ENCODE measurements at places on chromosomes 13 and 19.

- no peak for DNase-seq
Observed at GRCh38 chr19:10299545-10300458, 9.8 kb downstream of the ZGLP1 start.

- DNase-seq: no peak
Observed at GRCh38 chr19:52602941-52603340, 32.9 kb downstream of the ZNF701 start.

DNA sequence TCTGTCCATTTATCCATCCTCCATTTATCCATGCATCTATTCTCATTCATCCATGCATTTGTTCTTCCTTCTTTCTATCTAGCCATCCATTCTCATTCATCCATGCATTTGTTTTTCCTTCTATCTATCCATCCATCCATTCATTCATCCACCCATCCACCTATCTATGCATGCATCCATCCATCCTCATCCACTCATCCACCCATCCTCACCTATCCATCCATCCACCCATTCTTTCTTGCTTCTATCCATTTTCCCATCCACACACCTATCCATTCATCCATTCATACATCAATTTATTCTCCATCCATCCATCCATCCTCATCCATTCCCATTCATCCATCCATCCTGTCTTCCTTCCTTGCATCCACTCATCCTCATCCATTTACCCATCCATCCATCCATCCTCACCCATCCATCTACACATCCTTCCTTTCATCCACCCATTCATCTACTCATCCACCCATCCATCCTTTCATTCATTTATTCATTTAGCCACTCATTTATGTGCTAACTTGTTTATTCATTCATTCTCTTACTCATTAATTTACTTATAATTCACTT lies 20.3 kb downstream of the ACTL9 start:
- no peak for DNase-seq

- no peak for DNase-seq
Observed at GRCh38 chr19:48479686-48480085, 10.5 kb downstream of the CYTH2 start.

DNA sequence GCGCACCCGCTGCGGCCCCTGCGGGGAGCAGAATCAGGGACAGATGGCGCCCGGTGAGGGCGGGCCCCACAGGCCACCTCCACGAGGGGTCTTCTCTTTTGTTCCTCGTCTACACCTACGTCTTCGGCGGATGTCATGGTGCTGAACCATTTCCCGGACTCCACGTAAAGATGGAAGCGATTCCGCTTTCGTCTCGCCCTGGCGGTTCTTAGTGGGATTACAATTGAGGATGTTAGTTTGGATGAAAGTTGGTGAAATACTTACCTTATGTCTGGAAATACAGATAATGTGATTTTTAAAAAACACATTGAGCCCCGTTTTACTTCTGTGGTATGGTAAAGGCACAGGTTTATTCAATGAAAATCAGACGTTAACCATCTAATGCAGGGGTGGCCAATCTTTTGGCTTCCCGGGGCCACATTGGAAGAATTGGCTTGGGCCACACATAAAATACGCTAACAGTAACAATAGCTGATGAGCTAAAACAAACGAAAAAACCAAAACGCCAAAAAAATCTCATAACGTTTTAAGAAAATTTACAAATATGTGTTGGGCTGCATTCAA lies 1.4 kb upstream of the ZMYM5 start:
- peak; percentile 80 for DNase-seq

DNA sequence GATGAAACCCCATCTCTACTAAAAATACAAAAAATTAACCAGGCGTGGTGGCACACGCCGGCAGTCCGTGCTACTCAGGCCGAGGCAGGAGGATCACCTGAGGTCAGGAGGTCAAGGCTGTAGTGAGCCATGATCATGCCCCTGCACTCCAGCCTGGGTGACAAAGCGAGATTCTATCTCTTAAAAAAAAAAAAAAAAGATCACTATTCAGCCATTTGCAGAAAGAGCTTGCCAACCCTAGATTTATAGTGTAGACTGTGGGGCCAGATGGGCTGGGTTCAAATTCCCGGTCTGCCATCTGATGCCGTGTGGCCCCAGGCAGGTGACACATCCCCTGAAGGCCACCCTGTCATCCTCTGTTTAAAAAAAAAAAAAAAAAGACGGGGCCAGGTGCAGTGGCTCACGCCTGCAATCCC lies 28.9 kb downstream of the SMIM24 start:
- no peak for DNase-seq

GRCh38 chr19:34189199-34189916 lies 17.1 kb downstream of the LSM14A start:
- no peak for DNase-seq

DNA sequence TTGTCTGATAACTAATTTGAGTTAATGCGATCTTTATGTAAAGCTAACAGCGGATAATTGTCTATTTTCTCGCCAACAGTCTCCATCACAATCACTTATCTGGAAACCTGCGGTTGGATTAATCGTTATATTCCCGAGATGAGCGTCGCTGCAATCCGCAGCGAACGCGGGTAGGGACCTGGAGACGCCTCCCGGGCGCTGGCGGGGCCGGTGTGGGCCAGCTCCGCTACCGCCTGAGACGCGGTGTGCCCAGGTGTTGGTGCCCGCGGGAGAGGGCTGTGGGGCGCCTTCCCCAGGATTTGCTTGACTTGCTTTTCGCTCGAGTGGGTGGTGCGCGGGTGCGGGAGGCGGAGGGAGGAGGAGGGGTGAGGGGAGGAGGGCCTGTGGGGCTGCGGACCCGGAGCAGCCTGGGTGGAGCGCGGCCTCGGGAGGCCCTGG lies 38.3 kb downstream of the SOX1 start:
- no peak for DNase-seq

- peak; percentile 49 for DNase-seq
Observed at GRCh38 chr19:4660181-4660791, 9.9 kb downstream of the MYDGF start.

- DNase-seq: no peak
Observed at GRCh38 chr19:49042177-49042576, 1.5 kb upstream of the CGB5 start.

DNA sequence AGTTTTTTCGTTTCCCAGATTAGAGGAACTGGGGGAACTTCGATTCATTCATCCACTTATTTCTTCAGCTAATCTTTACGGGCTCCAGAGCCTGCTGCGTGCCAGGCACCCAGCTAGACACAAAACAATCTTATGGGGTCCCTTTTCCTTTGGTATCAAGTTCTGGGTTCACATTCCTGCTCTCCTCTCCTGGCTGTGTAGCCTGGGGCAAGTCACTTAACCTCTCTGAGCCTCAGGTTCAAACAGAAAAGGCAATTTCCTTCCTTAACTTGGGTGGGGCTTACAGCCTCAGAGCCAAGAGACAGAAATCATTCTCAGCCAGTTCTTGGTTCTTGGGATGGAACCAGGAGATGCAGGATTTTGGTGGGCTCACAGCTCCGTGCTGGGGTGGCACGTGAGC lies 5.9 kb downstream of the SHD start:
- DNase-seq: no peak

DNA sequence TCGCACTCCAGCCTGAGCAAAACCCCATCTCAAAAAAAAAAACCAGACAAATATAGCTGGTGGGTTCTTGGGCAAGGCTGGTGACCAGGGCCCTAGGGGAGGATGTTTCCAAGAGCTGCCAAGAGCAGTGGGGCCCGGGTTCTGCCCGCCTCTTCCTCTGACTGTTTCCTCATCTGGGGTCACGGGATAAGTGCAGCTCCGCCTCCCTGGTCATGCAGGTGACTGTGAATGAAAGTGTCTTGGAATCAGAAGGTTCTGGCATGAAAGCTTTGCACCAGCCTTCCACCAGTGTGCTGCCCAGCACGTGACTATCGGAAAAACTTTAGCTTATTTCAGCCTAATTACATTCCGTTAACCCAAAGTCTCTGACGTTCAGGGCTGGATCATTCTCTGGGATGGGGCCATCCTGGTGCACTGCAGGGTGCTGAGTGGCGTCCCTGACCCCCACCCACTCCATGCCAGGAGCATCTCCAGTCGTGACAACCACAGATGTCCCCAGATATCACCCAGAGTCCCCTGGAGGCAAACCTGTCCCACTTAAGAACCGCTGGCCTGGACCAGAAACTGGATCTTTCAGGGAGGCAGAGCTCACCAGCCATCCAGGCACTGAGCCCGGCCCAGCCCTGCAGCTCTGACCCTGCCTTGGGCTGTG lies 85.6 kb downstream of the GNG7 start:
- DNase-seq: no peak

DNA sequence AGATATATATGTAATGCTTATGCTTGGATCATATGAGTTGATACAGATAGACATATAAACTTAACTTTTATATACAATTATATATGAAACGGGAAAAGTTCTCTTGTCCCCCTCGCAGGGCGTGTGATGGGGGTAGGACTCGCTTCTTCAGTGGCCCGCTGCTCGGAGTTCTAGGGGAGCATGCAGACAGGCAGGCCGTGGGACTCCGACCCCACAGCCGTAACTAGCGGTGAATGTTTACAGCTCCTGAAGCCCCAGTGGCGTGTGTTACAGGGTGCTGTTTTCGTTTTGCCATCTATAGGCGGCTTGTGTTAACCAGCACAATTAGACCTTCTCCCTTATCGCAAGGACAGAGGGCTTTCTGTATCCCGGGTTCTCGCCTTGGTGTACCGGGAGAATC lies 1899.8 kb downstream of the PCDH9 start:
- no peak for DNase-seq

DNA sequence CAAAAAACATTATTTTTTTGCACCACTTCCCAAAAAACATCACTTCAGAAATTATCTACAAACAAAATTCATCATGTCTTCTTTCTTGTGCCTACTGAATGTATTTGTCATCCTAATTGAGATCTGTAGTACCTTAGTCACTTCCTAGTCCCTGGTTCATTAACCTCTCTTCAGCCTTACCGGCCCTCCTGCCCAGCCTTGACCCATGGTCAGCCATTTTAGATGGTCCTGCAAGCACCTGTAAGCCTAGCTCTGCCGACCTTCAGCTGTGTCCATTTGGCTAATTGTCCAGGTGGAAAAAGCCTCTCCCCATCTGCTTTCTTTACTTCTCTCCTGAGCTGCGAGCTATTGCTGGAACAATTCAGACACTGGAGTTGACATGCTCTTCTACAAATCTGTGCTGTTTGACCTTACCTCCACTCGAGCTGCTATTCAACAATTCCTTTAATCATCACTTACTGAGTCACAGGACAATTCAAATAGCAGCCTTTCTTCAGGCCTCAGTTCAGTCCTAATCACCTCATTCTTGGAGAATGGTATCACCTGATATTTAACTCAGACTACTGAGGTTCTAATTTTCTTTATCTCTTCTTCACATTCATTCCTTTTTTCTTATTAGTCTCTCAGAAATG lies 882.5 kb downstream of the PCDH9 start:
- DNase-seq: no peak

- DNase-seq: peak; percentile 18
Observed at GRCh38 chr19:35262101-35262761, 6.5 kb upstream of the USF2 start.

GRCh38 chr13:36432106-36432544 lies at the start of gene CCNA1:
Gene CCNA1 (plus strand): TSS chr13:36432495. CDS start chr13:36433057, 562 bp downstream.
- peak; percentile 19 for DNase-seq

DNA sequence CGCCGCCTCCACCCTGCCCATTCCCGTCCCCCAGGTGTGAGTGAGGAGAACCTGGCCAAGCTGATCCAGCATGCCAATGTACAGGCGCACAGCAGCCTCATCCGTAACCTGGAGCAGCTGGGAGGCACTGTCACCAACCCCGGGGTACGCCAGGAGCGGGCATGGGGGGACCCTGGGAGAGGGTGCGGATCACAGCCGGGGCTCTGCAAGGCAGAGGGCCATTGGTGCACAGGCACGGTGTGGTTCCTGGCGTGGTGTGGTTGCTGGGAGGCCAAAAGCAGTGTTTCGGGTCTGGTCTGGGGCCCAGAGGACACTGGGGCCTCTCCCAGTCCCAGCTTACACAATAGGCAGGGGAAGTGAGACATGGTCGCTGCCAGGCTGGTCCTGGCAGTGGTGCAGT lies 8.3 kb downstream of the STXBP2 start:
- DNase-seq: no peak

DNA sequence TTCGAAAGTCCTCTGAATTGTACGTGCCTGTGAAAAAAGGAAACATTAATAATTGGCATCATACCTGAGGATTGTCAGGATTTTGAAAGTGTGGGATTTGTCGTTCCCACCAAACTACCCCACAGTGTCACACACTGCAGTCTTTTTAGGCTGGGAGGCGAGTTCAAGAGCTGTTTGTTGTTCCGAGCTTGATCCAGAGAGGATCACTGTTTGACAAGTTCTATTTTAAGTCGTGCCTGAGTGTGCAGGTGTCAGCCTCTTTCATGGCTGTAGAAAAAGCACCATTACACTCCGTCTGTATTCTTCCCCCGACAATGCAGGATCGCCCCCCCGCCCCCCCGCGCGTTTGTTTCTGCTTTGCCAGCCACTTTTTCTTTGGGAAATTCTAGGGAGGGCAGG lies 635 bp upstream of the NBEA start:
- no peak for DNase-seq

DNA sequence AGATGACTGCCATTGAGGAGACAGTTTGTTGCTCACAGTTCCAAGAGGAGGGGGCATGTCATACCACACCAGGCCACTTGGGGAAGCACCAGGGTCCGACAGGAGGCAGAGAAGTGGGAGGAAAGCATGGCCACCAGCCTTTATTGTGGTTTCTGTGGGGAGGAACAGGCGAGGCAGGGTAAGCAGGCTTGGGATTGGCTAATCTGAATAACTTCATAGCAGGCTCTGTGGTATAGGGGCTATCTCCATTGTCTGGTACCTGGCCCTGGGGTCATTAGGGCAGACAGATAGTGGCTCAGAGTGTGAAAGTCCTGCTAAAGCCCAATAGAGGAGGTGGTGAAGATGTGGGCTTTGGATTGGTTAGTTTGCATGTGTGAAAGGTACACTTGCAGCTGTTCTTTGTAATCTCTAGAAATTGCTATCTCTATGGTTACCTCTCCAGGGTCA lies 35.5 kb downstream of the CBY2 start:
- no peak for DNase-seq

- no peak for DNase-seq
Observed at GRCh38 chr13:23817830-23818229, 71.4 kb downstream of the MIPEP start.

GRCh38 chr19:34365463-34366401 lies 736 bp downstream of the GPI start:
- DNase-seq: peak; percentile 74

GRCh38 chr19:44657211-44657921 lies 13.7 kb downstream of the PVR start:
- DNase-seq: peak; percentile 68

- DNase-seq: no peak
Observed at GRCh38 chr13:106507560-106508274, 27.7 kb downstream of the EFNB2 start.

- no peak for DNase-seq
Observed at GRCh38 chr19:31497709-31498108, 148.5 kb upstream of the TSHZ3 start.

All from colonic mucosa (tissue), 4 donors.